Neural crest cell (in vitro differentiated cells): ENCODE measurements at places on chromosomes 5 and 9. TPM values are rescaled to one million over a fixed set of nuclear protein-coding genes. Genes with fewer than 3 reads are reported as not detected.

DNA sequence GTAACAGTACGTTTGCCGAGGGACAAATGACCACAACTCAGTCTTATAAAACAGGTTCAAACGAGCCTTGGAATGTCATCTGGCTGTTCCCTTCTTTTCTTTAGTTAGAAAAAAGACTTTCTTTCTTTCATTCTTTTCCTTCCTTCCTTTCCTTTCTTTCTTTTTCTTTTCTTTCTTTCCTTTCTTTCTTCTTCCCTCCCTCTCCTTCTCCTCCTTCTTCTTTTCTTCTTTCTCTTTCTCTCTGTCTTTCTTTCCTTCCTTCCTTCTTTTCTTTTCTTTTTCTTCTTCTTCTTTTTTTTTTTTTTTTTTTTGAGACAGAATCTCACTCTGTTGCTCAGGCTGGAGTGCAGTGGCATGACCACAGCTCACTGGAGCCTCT, 9.7 kb upstream of the LAMC3 start:
- no peak for DNase-seq

- no peak for DNase-seq
Observed at GRCh38 chr5:159471904-159472303, 141.6 kb upstream of the IL12B start.

The SLC46A2 gene
- not detected in 2 replicates for total RNA-seq

DNA sequence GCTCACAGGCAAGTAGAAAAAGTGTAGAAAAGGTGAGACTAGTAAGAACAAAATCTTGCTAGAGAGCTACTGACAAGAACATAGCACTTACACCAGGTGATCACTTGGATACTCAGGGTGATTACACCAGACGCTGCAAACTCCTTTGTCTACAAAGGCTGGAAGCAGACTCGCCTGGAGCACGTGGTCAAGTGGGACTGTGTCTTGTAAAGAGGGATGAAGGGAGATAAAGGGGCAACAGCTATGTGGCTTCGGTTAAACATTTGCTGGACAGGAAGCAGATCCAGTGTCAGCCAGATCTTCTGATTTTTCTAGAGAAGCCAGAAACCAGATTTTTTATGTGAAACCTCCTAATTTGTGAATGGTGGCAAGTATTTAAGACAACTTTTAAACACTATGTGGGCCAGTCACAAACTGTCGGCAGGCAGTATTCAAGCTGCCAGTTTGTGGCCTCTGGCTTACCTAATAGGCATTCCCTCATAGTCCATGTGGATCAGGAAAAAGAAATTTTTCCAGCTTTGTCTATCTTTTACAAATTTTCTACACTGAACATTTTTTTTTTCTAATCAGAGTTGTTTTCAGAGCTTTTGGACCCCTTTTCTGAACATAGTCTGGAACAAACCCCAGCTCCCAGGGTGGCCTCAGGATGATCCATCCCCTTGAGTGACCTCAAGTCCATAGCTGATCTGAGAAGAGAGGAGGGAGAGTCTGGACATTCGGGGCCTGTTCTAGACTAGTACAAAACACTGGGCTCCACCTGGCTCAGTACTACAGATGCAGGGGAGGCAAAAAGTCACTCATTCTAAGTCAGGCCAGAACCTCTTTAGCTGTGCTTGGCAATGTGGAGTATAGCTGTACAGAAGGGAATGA, 262.9 kb downstream of the ARRDC3 start:
- DNase-seq = no peak

The CDH6 gene
- 233 and 247 TPM in 2 replicates for total RNA-seq

The TSSK1B gene
- 0.16 and 0.23 TPM in 2 replicates for total RNA-seq

The C9orf153 gene
- total RNA-seq = 0.19 and 0.34 TPM in 2 replicates

The MAP1B gene
- 256 and 266 TPM in 2 replicates for total RNA-seq

GRCh38 chr5:8123559-8123958, 254.6 kb downstream of the MTRR start:
- DNase-seq = no peak

DNA sequence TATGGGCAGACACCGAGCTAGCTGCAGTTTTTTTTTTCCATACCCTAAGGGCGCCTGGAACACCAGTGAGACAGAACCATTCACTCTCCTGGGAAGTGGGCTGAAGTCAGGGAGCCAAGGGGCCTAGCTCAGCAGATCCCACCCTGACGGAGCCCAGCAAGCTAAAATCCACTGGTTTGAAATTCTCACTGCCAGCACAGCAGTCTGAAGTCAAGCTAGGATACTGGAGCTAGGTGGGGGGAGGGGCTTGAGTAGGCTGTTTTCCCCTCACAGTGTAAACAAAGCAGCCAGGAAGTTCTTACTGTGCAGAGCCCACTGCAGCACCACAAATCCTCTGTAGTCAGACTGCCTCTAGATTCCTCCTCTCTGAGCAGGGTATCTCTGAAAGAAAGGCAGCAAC, 151.7 kb upstream of the HCN1 start:
- no peak for DNase-seq

- no peak for DNase-seq
Observed at GRCh38 chr5:159978358-159978757, 30.6 kb upstream of the TTC1 start.

DNA sequence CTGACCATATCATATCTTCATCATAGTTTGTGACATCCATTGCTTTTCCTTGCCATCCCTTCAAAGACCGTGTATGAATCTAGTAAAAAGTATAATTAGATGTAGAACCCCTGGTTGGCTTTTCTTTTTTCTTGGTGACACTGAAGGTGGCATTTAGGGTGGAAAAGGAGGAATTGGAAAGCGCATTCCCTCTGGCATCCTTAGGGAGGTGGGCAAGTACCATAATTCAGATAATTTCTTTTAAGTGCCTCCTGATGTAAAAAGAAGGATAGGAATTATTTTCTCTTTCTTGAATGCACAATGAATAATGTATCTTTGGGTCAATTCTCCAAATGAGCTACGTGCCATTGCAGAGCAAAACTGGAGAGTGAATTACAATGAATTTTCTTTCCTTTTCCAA, 73.2 kb upstream of the SMARCA2 start:
- DNase-seq = no peak

GRCh38 chr9:125437771-125438221, 176.2 kb downstream of the GAPVD1 start:
- no peak for DNase-seq

DNA sequence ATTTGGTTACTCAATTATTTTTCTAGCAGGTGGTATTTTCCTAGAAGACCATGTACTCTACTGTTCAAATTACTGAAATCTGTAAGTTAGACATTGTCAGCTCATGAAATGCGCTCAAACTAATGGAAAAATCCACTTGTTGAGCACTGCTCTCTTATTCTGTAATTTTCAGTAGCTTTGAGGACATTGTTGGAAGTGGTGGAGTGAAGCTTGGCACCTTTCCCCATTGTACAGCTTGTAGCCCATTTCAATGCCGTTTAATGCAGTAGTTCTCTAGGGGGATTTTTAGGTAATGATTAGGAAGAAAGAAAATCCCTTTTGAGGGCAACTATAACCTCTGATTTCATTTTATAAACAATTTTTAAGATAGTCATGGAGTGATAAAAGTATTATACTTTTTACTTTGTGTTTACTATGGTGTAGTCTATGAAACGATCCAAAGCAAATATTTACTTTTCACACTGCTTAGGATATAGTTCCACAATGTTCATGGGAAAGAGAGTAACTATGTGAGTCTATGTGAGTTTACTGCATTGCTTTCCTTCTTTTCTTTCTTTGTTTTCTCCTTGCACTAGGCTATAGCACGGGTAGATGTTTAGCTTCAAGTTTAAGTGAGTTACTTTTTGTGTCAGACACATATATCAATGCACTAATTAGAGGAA, 165.8 kb upstream of the ANKH start:
- DNase-seq = no peak

GRCh38 chr5:58875599-58875998, 292.7 kb downstream of the RAB3C start:
- no peak for DNase-seq

DNA sequence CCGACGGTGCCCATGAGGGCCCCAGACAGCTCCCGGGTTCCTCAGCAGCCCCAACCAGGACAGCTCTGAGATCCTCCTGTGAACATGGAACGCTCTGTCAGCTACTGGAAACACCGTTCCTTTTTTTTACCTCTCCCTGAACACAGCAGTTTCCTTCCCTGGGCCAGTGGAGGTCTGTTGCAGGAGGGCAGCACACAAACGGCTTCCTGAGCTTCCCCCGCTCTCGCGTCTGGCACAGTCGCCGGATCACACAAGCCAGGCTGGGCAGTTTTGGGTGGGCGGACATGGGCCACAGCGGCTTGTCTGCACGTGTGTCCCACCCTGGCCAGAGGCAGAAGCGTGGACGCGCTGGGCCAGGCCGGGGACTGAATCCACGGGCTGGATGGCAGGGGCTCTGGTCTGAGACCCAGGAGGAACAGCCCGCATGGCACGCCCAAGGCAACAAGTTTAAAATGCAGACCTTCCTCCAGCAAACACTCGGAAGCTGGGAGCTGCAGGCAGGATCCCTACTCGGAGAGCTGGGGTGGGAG, 106.8 kb upstream of the SARDH start:
- no peak for DNase-seq

The ANKDD1B gene
- 0.20 and 0.28 TPM in 2 replicates for total RNA-seq

- no peak for DNase-seq
Observed at GRCh38 chr9:125372441-125373226, 111.0 kb downstream of the GAPVD1 start.

- no peak for DNase-seq
Observed at GRCh38 chr5:17398431-17398830, 99.6 kb upstream of the TAF11L2 start.

The HMCN2 gene
- total RNA-seq = 0.07 TPM in 1 of 2 replicates, not detected in the other

- DNase-seq = no peak
Observed at GRCh38 chr5:118310401-118310800, 677.9 kb downstream of the DTWD2 start.

GRCh38 chr5:129447968-129448367, 12.1 kb upstream of the ADAMTS19 start:
- no peak for DNase-seq

GRCh38 chr5:73605223-73606087, 20.5 kb upstream of the ARHGEF28 start:
- no peak for DNase-seq

The C9orf50 gene
- 0.26 and 0.27 TPM in 2 replicates for total RNA-seq

The KIF24 gene
- 12.3 and 13.8 TPM in 2 replicates for total RNA-seq

DNA sequence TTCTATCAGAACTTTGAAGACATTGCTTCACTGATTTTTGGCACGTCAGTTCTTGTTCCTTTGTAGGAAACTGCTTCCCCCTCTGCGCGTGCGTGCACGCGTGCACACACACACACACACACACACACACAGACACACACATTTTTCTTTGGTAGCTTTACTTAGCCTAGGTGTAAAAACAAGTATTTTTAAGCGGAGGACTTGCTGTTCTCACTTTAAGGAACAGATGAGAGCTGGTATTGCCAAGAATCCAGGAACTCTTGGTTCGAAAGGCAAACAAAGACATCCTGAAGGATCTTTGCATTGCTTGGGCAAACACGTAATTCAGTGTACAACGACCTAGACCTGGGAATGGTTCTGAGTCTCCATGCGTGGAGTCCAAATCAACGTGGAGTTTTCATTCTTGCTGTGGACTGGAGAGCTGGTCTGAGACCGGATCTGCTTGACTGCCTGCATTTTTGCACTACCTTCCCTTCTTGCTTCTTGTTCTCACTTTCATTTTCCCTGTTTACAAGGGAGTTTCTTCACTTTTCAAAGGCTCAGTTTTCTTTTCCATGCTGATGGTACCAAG, 8.2 kb downstream of the TMEM268 start:
- DNase-seq = no peak

- no peak for DNase-seq
Observed at GRCh38 chr5:142642427-142642826, 43.5 kb downstream of the FGF1 start.

- no peak for DNase-seq
Observed at GRCh38 chr5:176739461-176740051, 70.8 kb upstream of the UNC5A start.

- DNase-seq = no peak
Observed at GRCh38 chr5:74766418-74766848, 484 bp downstream of the GFM2 start.

- DNase-seq = peak; percentile 78
Observed at GRCh38 chr5:35003018-35003957, 44.5 kb downstream of the AGXT2 start.

GRCh38 chr9:95461448-95462248, 55.1 kb downstream of the PTCH1 start:
- DNase-seq = no peak

DNA sequence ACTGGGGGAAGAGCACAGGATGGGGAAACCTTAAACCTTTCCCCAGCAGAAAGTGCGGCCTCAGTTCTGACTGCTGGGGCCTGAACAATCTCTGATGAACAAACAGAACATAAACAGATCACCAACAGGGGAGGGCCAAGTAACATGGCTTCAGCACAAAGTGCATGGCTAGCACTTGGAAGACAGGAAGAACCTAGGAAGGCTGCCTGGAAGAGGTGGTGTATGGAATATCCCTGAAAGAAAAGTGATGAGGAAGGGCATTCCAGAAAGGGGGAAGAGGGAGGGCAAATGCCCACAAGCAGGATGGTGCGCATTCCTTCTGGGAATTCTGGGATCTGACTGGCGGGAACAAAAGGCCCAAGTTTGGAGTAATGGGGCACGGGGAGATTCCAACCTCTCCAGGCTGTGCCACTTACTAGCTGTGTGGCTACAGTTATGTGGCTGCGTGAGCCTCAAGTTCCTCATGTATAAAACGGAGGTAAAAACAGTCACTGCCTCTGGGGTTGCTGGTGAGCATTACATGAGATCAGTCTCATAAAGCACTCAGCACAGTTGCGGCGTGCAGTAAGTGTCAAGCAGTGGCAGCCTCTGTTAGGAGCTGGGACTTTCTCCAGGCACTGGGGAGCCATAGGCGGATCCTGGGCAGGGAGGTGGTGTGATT, 1.6 kb downstream of the PDGFRB start:
- no peak for DNase-seq
